ENCODE measurements at places on chromosomes 3 and 15.

GRCh38 chr3:87924485-87924884 is 134.3 kb downstream of the CGGBP1 start:
- DNase-seq = no peak

GRCh38 chr3:150220799-150221198 is 187.3 kb upstream of the TSC22D2 start:
- DNase-seq = no peak

DNA sequence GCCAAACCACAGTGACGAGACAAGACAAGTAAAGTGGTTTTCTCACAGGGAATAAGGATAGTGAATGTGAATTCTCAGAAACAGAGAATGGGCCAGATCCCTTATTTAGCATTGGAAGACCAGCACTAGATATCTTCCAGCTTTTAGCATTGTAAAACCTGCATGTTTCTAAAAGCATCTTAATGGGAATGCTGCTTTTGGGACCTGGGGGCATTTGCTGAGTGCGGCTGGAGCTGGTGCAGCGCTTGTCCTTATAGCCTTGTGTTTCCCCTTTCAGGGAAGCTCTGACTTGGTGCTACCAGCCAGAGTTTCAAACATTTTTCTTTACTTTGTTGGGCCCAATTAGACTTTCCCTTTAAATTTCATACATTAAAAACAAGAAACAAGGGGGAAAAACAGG is 52.9 kb downstream of the CLSTN2 start:
- DNase-seq = no peak

- DNase-seq = no peak
Measured at GRCh38 chr3:101036676-101037075, 43.5 kb upstream of the ABI3BP start.

DNA sequence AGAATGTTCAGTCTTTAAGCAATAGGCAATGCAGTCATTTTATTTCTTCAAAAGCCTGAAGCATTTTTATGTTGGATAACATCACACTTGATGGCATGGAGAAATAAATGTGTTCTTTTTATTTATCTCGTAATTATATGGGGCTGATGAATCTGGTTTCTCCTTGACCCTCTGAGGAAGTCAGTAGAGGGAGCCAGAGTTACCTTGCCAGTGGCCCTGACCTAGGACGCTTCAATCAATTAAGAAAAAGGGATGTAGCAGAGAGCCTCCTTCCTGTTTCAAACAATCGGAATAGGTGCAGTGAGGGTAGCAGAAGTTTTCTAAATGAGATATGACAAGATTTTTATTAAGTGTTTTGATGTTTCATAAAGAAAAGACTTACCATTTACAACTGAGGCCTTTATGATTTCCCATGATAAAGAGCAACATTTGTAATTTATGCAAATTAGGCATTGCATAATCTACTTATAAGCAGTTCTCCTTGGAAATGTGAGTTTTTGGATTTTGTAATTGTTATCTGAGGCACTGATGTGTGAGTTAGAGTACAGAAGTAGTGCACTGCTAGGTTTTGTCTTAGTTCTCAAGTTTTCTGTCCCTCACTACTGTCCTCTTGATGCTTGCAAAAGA is 129.1 kb downstream of the RAP2B start:
- no peak for DNase-seq

GRCh38 chr3:133849346-133849745 is 43.7 kb downstream of the SRPRB start:
- DNase-seq = no peak

DNA sequence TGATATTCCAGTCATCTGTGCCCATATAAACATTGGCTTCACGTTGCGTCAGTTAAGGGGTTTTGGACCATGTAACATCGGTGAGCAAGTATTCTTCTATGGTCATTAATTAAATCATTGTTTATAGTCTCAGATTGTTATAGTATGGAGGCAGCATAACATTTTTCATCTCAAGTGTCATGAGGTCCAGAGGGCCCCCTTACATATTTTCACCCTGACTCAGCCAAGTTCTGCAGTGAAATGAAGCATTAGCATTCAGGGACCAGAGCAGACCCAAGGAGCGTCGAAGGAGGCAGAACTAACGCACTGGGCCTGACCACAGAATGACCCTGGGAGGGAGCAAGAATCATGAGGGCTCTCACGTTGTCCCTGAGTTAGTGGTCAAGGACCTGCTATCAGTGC is 171.5 kb downstream of the LRTM1 start:
- DNase-seq = no peak
